ENCODE measurements at places on chromosomes 7 and 10. TPM values are rescaled to one million over a fixed set of nuclear protein-coding genes. Genes with fewer than 3 reads are reported as not detected.

CCL26 gene
- total RNA-seq: 18.3 TPM

CSTF2T gene
- 21.5 TPM for total RNA-seq

SLC16A9 gene
- 13.7 TPM for total RNA-seq

MYOZ1 gene
- total RNA-seq: 0.33 TPM

GHRHR gene
- total RNA-seq: not detected

LRRC17 gene
- total RNA-seq: 20.2 TPM

PLEKHS1 gene
- total RNA-seq: 0.80 TPM

CTAGE6 gene
- not detected for total RNA-seq

GPNMB gene
- 112 TPM for total RNA-seq

GDF2 gene
- not detected for total RNA-seq

CCDC3 gene
- total RNA-seq: 2.4 TPM

TAS2R4 gene
- total RNA-seq: not detected

TRPV5 gene
- total RNA-seq: not detected

GPR37 gene
- total RNA-seq: 0.95 TPM

WEE2 gene
- not detected for total RNA-seq

RBM20 gene
- 4.6 TPM for total RNA-seq

PON3 gene
- not detected for total RNA-seq

HTR5A gene
- total RNA-seq: not detected

SLC26A5 gene
- total RNA-seq: not detected

TMEM196 gene
- not detected for total RNA-seq
